ENCODE measurements at places on chromosomes 4 and X. TPM values are rescaled to one million over a fixed set of nuclear protein-coding genes. Genes with fewer than 3 reads are reported as not detected.

Gene TRMT10A
- 5.0 TPM for total RNA-seq

Gene LUZP4
- total RNA-seq: not detected

Gene TMEM154
- 12.7 TPM for total RNA-seq

Gene CYLC1
- not detected for total RNA-seq

Gene GPR119
- not detected for total RNA-seq

Gene SPINK2
- not detected for total RNA-seq

Gene ANKRD37
- 7.7 TPM for total RNA-seq

Gene CSAG2
- total RNA-seq: not detected

Gene SULT1E1
- total RNA-seq: 1.4 TPM

Gene NOX1
- not detected for total RNA-seq

Gene IL15
- 6.6 TPM for total RNA-seq

Gene LRP2BP
- 0.72 TPM for total RNA-seq

Gene DRP2
- not detected for total RNA-seq

Gene CRMP1
- total RNA-seq: 6.1 TPM

Gene SLC10A6
- total RNA-seq: 0.87 TPM

Gene PDLIM5
- total RNA-seq: 82.8 TPM

All from upper lobe of right lung (tissue), 1 donor.